OCI-M1 (cell line): ENCODE measurements at places on chromosomes 2 and 18.

GRCh38 chr2:176484838-176485237 is 215.6 kb downstream of the MTX2 start:
- no peak for DNase-seq

DNA sequence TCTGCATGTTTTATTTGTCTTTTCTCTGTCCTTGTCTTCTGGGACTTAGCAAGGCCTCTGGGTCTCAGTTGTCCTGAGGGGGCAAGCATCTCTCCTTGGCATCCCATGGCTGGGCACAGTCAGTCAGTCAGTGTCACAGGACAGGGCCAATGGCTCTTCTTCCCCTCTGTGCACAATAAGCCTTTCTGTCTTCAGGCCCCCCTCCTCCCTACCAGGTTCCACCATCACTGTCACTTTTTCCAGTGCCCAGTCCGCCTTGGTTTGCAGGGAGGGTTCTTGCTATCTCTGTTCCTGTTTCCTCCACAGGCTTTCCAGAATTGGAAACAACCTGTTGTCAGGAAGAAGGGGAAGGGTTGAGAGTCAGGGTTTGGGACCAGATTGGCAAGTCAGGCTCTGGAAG is 1.7 kb upstream of the VAMP5 start:
- DNase-seq: no peak

DNA sequence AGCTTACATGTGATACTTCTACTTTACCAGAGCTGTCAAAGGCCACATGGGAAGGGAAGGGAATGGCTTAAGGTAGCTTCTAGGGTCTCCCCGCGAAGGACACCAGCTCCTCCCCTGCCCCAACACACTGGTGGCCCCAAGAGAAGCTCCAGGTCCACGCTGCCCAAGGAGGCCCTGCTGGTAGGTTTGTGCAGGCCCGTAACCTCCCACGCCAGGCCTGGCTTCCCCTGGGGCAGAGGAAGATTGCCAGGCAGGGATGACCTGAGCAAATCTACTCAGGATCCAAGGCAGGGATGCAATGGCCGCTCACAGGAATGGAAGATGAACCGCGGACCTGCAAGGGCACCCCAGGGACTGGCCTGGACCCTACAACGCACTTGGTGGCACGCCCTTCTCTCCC is 205.1 kb downstream of the MGAT5 start:
- no peak for DNase-seq

- no peak for DNase-seq
These were observed 170.3 kb downstream of the GFPT1 start for GRCh38 chr2:69216535-69217332.

DNA sequence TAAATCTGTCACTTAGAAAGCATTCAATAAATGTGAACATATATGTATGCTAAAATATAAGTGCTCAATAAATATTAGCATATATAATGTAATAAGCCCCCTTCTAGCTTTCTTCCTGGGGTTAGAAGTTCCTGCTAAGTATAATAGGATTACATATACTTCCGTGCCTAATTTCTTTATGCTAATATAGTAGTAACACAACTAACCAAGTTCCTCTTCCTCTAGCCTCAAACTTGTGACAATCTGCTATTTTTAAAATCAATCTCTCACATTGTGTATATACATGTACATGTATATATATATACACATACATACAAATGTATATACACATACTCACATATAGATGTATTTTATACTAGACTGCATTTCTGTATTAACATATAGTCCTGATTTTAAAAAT is 32.2 kb downstream of the TLK1 start:
- no peak for DNase-seq

DNA sequence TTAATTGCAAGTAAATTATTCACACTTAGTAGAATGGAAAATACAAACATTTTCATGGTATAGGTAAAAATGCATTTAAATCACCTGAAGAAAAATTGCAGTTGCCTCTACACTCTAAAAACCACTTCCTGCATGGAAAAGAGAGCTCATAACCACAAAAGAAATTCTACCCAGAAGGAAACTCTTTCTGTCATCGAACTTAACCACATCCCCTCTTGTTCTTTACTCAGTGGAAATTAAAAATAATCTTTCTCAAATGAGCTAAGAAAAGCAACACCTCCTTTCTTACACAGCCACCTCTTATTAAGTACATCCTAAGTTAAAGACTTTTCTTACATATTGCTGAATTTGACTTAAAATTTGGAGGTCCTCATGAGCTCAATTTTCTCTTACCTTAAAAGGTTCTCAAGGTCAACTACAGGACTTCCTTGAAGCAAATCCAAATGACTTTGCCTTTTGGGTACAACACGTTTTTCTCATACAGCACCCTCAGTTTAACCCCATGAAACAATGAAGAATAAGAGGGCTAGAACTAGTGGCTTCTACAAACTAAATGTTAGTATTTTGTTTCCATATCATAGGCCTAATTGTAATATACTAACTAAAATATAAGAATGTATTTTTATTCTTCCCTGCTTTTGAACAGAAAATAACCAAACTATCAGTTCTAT is 109.1 kb upstream of the CRIM1 start:
- DNase-seq: peak; percentile 66
